Fibroblast of upper back skin (primary cell): ENCODE measurements at places on chromosomes 2 and 18.

GRCh38 chr2:9714630-9715214 lies 83.9 kb upstream of the YWHAQ start:
- DNase-seq, result no peak

DNA sequence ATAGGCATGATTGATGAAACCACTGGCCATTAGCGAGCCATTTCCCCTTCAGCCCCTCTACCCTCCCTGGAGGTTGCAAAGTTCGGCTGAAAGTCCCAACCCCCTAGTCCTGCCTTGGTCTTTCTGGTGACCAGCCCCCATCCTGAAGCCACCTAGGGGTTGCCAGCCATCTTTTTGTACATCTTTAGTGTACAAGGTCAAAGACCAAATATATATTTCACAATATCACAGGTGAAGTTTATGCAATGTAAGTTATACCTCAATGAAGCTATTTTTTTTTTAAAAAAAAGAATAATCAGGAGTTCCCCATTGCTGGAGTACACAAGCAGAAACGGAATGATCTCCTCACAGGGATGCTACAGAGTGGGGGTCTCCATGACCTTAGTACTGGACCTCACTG lies 31.3 kb downstream of the OSBPL1A start:
- DNase-seq, result no peak

- DNase-seq, result no peak
Measured at GRCh38 chr2:234989183-234989701, 37.4 kb downstream of the SH3BP4 start.

GRCh38 chr2:88859461-88859860 lies 168.0 kb downstream of the RPIA start:
- no peak for DNase-seq

GRCh38 chr2:175011505-175011904 lies 6.3 kb upstream of the CHN1 start:
- no peak for DNase-seq

DNA sequence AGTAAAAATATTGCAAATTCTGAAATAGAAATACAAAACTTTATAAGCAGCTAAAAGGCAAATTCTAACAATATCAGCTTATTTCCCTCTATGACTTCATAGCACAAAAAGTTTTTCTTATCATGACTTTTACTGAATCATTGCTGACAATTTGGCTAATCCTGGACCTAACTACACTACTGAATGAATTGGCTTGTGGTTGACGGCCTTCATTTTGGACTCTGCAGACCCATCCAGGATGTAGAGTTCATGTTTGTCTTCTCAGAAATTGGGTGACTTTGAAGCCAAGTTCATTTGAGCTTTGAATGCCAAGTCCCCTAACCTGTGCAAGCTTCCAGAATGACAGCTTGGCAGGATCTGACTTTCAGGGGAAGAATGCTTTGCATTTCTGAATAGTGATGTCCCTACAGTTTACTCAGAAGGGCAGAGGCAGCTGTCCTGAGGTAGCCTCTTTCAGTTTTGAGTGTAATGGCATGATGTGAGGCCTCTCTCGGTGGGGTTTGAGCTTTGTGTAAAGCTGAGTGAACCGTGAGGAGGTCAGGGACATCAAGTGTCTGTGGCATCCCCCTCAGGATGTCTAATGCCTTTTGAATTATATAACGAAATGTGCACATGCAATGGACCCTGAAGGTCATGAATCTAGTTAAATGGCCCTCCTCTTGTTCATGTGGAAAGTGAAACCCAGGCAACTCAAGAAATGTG lies 48.0 kb downstream of the EFEMP1 start:
- peak; percentile 67 for DNase-seq

GRCh38 chr18:8489761-8490160 lies 119.5 kb upstream of the RAB12 start:
- DNase-seq, result no peak

DNA sequence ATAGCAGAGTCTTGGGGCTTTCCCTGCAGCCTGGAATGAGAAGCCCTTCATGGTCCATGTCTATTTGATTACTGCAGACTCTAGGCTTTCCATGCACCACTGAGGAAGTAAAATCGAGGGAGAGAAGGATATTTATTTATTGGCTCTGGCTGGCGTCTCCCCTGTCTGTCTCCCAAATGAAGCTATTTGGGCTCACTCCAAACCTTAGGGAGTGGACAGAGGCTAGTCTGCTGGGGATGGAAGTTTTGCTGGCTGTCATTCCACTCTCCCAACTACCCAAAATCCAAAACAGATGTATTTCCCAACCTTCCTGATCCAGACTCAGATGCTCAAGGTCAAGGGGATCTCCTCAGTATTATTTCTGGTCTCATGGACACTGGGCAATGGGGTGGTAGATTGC lies 33.7 kb downstream of the TMEM17 start:
- peak; percentile 73 for DNase-seq

- DNase-seq, result no peak
Measured at GRCh38 chr2:69721022-69721421, 20.9 kb upstream of the ANXA4 start.

- DNase-seq, result no peak
Measured at GRCh38 chr2:121038891-121039616, 245.9 kb downstream of the TFCP2L1 start.

- DNase-seq, result no peak
Measured at GRCh38 chr2:85240055-85240454, 87.7 kb downstream of the TGOLN2 start.

DNA sequence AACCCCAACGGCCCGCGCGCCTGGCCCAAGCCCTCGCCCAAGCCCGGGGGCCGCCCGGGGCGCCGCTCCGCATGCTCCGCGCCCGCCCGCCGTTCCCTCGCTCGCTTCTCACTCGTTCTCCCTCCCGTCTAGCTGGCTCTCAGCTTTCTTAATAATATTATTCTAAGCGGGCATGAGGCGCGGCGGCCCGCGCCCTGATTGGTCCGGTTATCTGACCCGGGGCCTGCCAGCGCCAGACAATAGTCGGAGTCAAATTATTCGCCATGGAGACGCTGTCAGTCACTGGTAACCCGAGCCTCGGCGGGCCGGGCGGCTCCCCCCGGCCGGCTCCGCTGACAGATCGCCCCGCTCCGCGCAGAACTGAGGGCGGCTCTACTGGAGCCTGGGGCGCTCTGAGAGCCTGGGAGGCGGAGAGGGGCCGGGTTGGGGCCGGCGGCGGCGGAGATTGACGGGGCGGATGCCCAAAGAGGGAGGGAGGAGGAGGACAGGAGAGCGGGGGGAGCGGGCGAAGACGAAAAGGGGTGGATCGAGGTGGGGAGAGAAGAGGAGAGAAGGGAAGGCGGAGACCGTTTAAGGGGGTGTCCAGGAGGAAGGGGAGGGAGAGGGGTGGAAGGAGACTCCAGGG lies at the start of gene SIX2:
Gene SIX2 (minus strand): TSS at position 150 of the 625 bp plus-strand sequence. CDS start 342 bp downstream, outside the sequence.
- DNase-seq, result peak; percentile 90

DNA sequence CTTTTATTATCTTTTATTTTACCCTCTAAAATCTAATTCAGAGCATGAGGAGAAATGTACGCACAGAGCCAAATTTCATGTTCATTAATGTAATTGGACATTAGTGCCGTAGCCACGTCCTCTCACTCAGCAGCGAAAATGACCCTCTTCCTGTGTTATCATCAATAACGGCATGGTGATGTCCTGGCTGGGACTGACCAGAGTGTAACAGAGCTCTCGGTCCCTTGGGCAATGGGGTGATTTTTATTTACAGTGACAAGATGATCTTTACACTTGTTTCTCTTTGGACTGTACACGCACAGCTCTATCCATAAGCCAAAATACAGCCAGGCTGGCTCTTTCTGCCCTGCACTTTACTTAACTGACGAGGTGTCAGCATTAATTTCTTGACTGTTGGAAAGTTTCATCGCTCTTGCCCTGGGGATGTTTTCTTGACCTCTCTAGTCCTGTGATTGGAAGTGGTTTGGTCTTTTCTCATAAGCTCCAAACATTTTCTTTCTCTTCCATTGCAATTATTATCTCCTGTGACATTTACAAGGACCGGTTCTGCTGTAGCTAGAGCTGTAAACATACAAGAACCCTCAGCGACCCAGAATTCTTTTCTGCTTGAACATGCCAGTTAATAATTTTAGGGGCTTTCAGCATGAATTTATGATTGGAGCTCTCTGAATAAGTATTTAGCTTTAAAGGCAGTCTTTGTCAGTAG lies 308.0 kb upstream of the PIK3C3 start:
- no peak for DNase-seq

DNA sequence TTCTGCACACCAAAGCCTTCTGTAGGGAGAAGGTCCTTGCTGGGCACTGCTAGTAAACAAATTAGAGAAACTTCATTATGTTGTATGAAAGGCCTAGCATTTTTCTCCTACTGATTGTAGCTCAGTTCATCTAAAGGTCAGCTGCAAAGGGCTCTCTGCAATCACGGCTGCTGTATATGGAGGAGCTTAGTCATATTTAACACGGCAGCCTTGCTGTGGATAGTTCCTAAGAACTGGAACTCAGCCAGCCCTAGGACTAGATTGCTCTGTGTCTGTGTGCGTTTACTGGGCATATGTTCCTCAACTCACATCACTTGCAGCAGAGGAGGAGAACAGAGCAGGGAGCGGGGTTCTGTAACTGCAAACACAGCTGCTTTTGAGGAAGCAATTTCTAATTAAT lies 1103.9 kb upstream of the KLHL29 start:
- DNase-seq, result peak; percentile 91

DNA sequence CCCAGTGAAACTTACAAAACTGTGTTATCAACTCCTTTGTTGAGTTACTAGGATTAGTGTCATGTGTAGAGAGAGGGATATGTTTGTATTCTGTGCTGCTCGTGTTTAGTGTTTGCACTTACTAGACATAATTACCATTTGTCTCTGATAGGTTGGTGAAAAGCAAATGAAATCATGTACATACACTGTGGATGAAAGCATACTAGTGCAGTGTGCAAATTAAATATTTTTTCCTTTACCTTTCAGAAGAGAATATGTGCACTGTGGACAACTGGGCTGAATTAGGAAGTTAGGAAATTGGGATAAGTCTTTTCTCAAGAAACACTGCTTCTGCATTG lies 1.2 kb downstream of the KIAA1328 start:
- DNase-seq, result no peak

GRCh38 chr2:144426355-144426754 lies 93.6 kb downstream of the ZEB2 start:
- DNase-seq, result no peak

DNA sequence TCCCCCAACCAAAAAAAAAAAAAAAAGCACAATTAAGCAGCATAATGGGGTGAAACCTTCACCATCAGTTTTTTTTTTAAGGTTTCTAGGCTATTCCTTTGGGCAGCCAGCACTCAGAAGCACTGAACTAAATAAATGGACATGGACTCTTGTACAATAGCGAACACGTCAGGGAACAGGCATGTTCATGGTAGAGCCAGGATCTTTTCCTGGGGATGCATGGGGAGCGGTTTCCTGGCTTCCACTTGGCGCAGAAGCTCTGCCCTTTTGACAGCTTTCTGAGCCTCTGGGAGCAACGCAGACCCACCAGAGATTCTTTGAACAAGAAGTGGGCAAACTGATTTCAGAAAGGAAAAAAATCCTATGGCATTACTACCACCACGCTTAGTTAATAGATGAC lies 35.0 kb downstream of the ALPK2 start:
- peak; percentile 52 for DNase-seq

GRCh38 chr18:71443706-71444480 lies 1100.2 kb downstream of the CBLN2 start:
- peak; percentile 47 for DNase-seq

DNA sequence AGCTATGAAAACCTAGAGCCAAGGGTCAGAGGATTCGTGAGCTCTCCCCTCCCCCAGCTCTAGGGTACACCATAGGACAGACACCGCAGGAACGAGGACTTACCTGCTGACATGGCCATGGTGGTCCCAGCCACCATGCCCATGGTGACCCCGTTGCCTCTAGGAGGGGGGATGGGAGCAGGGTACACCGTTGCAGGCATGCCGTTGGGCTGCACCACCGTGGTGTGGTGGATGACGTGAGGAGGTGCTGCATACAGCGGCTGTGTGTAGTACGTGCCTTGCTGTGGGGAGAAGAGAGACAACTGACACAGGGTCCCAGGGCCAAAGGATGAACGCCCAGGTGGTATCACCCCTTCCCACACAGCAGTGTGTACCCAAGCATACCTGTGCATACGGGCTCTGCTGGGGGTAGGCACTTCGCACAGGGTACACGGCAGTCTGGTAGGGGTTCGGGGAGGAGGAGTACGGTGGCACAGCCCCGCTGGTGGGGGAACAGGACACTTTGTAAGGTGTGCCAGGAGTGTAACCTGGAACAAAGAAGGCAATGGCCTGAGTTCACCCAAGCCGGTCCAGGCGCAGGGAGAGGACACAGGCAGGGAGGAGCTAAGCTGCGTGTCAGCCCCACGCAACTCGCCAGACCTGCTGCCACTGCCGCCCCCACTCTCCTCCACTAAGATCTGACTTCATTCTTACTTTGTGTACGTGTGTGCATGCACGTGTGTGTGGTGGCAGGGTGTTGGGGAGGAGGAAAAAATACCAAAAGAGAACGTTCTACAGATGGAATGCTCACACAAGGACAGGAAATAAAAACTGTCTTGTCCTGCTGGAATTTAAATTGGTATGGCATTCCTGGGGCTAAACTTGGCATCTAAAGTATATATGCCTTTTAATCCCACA lies 37.8 kb downstream of the FAM168B start:
- DNase-seq, result peak; percentile 72

DNA sequence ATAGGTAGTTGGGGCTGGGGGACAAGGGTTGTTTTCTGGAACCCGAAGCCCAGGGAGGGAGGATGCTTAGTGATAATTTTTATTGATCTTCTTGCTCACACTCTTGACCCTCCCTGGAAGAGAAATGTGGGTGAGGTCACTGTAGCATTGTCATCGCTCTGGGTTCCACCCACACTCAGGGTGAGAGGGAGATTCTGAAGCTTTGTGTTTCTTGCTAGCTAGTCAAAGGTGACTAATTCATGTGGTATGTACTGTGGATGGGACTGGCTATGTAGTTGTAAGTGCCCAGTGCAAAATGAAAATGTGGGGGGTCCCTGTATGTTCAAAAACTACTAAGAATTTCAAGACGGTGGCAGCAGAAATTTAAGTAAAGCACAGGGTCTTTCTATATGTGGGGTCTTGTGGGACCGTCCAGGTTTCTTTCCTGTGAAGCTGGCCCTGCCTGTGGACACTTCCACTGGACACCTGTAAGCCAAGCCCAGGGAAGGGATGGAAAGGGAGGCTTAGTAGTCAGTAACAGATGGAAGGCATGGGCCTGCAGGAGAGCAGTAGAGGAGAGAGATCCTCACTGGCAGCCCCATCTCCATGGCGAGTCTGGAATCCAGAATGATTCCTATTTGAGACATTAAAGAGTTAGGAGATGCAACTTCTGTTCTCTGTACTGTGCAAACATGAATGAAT lies 35.0 kb downstream of the TSN start:
- peak; percentile 89 for DNase-seq

- DNase-seq, result no peak
Measured at GRCh38 chr2:190748966-190749365, 100.1 kb downstream of the NAB1 start.

- DNase-seq, result no peak
Measured at GRCh38 chr2:71578767-71579342, 125.5 kb downstream of the DYSF start.

GRCh38 chr18:79952456-79952995 lies 1.1 kb upstream of the SLC66A2 start:
- no peak for DNase-seq

GRCh38 chr18:10289951-10290637 lies 164.3 kb upstream of the APCDD1 start:
- peak; percentile 19 for DNase-seq

GRCh38 chr18:22943847-22944246 lies 10.7 kb downstream of the RBBP8 start:
- DNase-seq, result no peak

- DNase-seq, result no peak
Measured at GRCh38 chr2:153589586-153589985, 111.0 kb upstream of the RPRM start.

GRCh38 chr2:120299561-120299960 lies 46.4 kb upstream of the INHBB start:
- DNase-seq, result peak; percentile 28
